Sciatic nerve (tissue), 2 donors: ENCODE measurements at places on chromosomes 6 and 20. TPM values are rescaled to one million over a fixed set of nuclear protein-coding genes. Genes with fewer than 3 reads are reported as not detected.

Gene CNR1
- total RNA-seq, result 3.5 TPM

Gene LY6G6C
- 0.71 TPM for total RNA-seq

Gene GJA1
- 80.5 TPM for total RNA-seq

Gene JAG1
- total RNA-seq, result 81.6 TPM

Gene IRF4
- 4.7 TPM for total RNA-seq

Gene RGS17
- 0.31 TPM for total RNA-seq

Gene GRM1
- total RNA-seq, result 0.45 TPM
